ENCODE measurements at places on chromosomes 7 and 10. TPM values are rescaled to one million over a fixed set of nuclear protein-coding genes. Genes with fewer than 3 reads are reported as not detected.

- no peak for DNase-seq
Measured at GRCh38 chr7:84042110-84042539, 152.5 kb downstream of the SEMA3A start.

TUBB8 gene
- 0.32 TPM for total RNA-seq

PRTFDC1 gene
- 0.70 TPM for total RNA-seq

- no peak for DNase-seq
Measured at GRCh38 chr7:24826662-24827020, 69.4 kb upstream of the GSDME start.

CLEC2L gene
- not detected for total RNA-seq

- DNase-seq: no peak
Measured at GRCh38 chr7:80186721-80187120, 52.1 kb downstream of the GNAI1 start.

DNA sequence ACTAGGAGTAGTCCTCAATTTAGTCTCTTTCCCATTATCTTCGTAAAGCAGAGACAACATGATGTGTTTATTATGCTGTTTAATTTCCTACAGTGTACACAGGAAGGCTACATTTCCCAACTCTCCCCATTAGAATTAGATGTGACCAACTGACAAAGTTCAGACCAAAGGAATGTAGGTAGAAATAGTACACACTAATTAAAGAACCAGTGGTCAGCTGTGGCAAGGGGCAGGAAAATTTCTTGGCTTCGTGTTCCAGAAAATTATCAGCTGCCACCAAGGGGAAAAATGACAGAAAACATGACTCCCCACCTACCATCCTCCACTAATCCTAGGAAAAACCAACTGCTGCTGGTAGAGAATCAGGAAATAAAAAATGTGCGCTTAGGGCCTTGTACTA is 125.6 kb downstream of the PPP1R3A start:
- DNase-seq: no peak

DNA sequence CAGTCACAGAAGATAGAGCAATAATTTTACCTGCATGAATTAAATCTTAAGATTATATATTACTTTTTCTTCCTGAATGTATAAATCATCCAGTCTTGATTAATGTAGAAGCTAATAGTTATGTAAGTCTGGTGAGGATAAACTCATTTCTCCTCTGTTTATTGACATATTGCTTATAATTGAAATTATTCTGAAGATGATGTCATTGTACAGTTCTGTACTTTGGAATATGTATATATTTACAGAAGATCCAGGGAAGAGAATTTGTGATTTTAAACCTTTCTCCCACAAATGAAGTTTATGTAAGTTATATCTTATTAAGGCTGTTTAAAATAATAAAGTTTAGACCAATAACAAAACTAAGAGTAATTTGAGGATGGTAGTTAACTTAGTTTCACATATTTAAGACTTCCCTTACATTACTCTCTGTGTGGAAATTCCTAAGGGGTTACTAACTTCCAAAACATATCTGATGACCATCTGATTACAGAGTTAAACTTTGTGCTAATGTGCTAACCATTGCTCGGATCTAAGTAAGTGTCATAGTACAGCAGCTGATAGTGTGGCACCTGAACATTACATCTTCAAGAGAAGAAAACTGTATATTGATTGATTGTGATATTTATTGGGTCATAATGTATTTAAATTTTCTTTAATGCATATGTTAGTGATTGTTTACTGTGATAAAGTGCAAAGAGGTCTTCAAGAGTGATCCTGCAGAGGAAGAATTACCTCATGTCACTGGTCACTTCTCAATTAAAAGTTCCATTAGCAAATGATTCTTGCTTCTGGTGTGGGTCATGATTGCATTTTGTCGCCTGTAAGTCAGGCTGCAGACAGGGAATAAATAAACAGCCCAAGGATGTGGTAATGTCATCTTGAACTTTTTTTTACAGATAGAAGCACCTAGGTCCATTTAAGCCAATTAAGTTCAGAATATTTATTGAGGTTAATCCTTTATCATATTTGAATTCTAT is 96.9 kb downstream of the UBE3C start:
- no peak for DNase-seq

DNA sequence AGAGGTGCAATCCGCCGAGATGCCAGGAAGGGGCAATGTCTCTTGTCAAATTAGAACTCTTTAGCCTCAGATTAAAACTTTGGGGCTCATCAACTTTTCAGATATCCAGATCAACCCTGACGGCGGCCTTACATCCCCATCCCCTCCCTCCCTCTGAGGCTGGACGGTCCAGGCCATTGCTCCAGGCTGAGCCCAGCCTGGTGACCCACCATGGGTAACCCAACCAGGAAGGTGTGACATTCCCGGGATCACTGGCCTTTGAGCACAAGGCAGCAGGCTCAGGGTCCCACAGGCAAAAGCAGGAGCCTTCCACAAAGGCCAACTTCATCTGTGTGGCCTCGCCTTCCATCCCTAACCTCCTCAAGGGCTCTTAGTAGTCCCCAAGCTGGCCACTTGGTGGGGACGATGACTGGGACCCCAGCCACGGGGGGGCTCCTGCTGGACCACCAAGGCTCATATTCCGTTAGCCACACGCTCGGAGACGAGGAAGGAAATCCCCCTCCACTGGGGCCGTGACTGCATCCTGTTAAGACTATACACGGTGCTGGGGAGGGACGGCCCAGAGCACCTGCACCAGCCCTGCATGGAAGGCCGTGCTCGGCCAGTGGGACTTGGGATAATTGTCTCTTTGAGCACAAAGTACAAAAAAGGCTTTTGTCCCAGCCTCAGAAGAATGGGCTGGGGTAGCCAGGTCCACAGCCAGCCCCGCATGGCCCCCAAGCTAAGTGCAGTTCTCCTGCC is 62.8 kb downstream of the ZRANB1 start:
- DNase-seq: peak; percentile 30
